ENCODE measurements at places on chromosomes 2 and 18. TPM values are rescaled to one million over a fixed set of nuclear protein-coding genes. Genes with fewer than 3 reads are reported as not detected.
A peak's percentile ranks its signal among the peaks of the same experiment; 100 is the strongest.

CYBRD1 gene
- 16.3 TPM for total RNA-seq

NEB gene
- 3.9 TPM for total RNA-seq

- DNase-seq, result no peak
Measured at GRCh38 chr2:145359561-145359960, 839.6 kb upstream of the ZEB2 start.

DNA sequence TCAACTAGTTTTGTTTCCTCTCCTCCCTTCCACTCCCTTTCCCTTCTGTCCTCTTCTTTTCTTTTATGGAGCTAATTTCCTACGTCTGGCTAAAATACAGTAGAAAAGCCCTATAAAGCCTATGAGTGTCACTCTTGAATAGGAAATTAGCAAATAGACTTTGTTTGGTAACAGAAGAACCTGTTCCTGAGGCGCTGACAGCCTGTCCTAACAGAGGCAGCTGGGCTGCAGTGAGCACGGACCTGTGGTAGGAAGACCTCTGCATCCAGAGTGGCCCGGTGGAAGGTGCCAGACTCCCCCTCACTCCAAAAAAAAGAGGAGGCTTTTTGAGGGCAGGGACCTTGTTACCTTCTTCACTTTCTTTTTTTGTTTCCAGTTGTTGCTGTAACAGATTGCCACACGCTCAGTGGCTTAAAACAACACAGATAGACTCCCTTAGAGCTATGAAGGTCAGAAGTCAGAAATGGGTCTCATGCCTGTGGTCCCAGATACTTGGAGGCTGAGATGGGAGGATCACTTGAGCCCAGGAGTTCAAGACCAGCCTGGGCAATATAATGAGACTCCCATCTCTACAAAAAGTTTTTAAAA lies 81.2 kb upstream of the TXNDC2 start:
- no peak for DNase-seq

SP3 gene
- total RNA-seq, result 137 TPM

- DNase-seq, result no peak
Measured at GRCh38 chr2:23487735-23488492, 102.9 kb downstream of the KLHL29 start.

- DNase-seq, result no peak
Measured at GRCh38 chr2:218398437-218399390, 954 bp upstream of the CTDSP1 start.

DNA sequence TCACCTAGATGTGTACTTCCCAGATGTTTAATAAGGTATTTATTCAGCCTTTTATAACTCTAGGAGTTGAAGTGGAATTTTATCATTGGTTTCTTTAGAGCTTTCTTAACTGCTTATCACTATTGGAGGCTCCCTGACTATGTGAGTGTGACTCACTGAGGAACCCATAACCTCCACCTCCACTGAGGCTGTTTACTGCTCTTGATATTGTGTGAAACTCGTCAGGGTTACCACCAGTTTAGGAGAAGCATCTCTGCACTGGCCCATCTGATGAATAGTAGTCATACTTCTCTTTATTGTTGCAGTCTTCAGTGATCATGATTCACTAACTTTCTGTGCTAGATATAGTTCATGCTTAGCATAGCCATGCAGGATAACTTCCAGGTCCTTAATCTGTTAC lies 79.6 kb upstream of the UBXN4 start:
- no peak for DNase-seq

FIGN gene
- total RNA-seq, result 22.1 TPM

DNA sequence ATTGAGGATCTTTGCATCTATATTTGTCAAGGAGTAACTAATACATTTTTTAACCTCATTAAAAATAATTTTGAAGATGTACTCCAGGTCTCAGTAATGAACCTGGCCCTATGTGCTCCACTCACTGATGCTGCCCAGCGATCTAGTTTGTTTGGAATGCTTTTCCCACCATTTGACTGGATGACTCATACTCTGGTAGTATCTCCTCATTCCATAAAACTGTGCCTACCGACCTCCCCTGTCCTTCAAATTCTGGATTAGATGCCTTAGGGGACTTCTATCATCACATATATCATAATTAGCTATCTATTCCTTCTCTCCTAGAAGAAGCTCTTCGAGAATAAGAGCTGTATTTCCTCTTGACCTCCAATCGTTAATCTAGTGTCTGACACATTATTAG lies 83.8 kb downstream of the FAM117B start:
- DNase-seq, result no peak

DNA sequence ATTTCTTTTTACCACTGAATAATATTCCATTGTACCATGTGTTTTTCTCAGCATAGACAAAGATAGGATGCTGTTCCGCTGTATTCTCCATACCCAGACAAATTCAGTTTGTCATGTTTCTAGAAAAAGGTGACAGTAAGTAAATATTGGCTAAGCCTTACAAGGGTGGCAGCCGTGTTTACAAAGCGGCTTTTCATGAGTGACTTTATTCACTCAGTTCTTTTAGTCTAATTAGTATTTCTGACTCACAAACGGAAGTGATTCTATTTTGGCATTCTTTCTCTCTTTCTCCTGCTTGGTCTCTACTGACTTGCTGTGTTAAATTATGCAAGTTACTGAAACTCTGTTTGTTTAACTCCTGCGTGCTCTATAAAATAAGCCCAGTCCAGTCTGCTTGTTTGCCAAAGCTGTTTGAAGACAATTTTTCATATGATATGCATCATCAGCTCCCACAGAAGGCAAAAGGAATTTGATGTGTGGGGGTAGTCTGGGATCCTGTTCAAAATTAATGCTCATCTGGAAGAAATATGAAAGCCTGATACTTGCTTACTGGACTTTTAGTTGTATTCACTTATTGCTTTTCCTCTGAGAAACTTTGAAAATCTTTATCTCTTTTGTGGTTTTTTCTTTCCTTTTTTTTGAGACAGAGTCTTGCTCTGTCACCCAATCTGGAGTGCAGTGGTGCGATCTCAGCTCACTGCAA lies 2.3 kb upstream of the PLEKHH2 start:
- DNase-seq, result no peak

DNA sequence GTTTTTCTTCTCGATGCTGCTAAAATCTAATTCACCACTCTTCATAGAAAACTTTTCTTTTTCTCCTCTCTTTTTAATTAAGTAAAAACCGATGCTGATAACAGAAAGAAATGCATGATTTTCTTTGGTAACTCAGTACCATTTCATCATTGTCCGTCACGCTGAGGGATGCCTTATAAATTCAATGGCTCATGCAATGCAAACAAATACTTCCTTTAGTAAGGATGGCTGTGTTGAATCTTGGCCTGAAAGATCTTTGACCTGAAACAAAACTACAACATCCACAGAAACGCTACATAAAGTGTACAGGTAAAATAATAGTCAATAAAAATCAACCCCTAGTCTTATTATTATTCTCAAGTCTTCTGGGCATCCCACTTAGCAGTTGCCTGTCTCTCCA lies 261.4 kb downstream of the SLC8A1 start:
- DNase-seq, result no peak

LOXHD1 gene
- total RNA-seq, result 0.18 TPM

DNA sequence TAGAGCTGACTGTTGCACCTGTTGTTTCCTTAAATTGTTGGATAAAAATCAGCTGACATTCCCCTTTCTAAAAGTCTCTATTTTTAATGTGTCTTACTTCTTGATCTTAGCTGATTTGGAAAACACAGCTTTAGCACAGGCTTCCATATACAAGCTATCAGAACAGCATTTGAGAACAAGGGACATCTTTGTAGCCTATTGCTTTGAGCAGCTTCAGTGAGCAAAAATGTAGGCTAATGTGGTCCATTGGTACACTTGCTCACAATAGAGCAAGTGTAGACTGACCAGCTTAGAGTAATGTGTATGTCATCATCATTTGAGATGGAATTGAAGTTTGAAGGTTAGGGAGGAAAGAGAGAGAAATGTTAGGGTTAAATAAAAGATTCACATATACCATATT lies 7.0 kb downstream of the INPP1 start:
- DNase-seq, result no peak

DCC gene
- total RNA-seq, result 66.4 TPM

DNA sequence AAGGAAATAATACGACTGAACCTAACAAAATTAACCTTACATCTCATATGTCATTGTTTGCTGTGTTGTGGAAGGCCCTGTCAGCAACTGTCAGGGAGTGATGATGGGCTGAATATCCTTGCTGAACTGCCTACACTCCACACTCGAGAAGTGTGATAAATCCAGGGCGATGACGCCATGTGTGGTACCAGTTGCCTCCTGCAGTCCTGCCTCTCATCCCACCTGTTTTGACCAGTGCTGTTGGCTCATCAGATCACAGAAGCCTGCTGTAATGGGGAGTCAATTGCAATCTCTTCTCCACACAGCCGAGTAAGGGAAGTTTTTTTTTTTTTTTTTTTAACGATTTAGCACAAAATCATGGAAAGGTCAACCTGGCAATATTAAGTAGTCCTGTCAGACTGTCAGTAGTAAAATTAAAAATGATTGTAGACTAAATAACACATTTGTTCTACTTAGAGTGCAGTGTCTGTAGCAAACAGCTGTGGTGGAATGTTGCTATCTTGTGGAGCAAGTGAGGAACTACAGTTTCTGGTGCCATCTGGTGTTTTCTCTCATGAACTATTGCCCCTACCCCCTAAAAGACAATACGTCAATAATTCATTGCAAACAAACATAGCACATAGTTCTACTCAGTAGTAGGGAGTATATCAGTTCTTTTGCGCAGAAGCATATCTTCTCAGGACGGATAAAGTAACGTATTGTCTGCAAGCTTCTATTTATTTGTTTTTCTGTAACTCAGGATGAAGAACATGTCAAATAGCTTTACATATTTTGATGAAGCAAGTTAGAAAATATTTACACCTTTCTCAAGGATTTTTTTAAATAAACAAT lies 347.6 kb downstream of the CTNNA2 start:
- DNase-seq, result peak; percentile 12

- no peak for DNase-seq
Measured at GRCh38 chr2:40395169-40396073, 56.5 kb downstream of the SLC8A1 start.

EML6 gene
- total RNA-seq, result 23.0 TPM

GAL3ST2 gene
- 0.45 TPM for total RNA-seq
